ENCODE measurements at places on chromosomes 7 and 10. TPM values are rescaled to one million over a fixed set of nuclear protein-coding genes. Genes with fewer than 3 reads are reported as not detected.

The CD36 gene
- 4.2 TPM for total RNA-seq

The DIP2C gene
- total RNA-seq: 3.6 TPM

The NAT16 gene
- not detected for total RNA-seq

The ASAH2 gene
- 3.1 TPM for total RNA-seq

The AGAP6 gene
- 5.2 TPM for total RNA-seq

The DYNC1I1 gene
- 7.4 TPM for total RNA-seq
